ENCODE measurements at places on chromosomes 16 and 17.
A peak's percentile ranks its signal among the peaks of the same experiment; 100 is the strongest.

- DNase-seq: no peak
These were observed 213.4 kb upstream of the GSE1 start for GRCh38 chr16:85399583-85400284.

- no peak for DNase-seq
These were observed 13.4 kb upstream of the PSMC3IP start for GRCh38 chr17:42590886-42591285.

- DNase-seq: no peak
These were observed 16.7 kb downstream of the ADCY7 start for GRCh38 chr16:50282955-50283631.

GRCh38 chr16:74771656-74772315 lies 2.8 kb downstream of the FA2H start:
- DNase-seq: no peak

DNA sequence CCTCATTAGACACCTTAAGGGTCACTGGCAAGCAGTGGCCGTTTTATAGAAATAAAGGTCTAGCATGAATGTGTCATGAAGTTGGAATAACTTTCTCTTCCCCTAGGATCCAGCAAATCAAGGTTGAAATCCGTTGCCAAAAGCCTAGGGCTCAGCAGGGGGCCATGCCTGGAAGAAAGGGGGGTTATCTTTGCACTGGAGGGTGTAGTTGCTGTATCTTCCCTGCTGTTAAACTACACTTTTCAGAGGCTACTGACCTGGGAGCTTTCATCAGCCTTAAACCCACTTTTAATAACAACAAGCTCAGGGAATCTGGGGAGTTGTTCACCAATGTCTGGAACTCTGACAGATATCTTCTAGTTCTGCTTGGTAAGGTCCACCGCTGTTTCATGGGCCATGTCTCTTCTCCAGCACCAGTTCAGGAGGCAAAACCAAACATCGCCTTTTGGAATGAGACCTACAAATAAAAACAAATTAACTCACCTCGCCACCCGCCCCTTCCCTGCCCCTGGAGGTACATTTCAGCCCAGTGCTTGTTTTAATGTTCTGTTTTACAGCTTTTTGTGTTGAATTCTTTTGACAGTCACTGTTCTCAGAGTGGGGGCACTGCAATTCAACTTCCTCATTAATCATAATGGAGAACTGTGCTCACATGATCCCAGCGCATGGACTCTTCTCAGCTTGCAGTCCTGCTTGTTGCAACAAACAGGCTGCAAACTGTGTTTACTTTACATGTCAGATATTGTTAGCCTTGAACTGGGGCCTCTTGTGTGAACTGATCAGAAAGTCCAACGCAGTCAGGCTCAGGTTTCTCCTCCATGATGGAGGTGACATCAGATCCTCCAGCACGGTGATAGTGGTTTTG lies 508.7 kb downstream of the KCNJ2 start:
- DNase-seq: no peak

- DNase-seq: no peak
These were observed 22.6 kb upstream of the MGAT5B start for GRCh38 chr17:76845541-76846017.

DNA sequence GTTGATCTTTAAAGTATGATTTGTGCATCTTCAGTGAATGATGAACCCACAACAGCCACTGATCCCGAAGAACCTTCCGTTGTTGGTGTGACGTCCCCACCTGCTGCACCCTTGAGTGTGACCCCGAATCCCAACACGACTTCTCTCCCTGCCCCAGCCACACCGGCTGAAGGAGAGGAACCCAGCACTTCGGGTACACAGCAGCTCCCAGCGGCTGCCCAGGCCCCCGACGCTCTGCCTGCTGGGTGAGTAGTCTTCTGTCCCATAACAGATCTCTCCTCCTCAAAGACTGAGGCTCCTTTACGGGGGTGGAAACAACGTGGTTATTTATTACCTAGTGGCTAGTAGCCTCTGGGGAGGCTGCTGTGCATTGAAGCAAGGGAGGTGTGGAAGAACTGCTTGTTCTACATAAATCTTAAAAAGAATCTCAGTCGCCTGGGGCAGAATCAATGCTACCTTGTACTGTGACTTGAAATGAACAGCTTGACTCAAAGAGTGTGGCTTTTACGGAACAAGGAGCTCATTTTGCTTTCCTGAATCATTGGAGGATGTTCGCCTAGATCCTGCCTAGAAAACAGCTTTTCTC lies 63.0 kb upstream of the CLEC18A start:
- DNase-seq: peak; percentile 81

DNA sequence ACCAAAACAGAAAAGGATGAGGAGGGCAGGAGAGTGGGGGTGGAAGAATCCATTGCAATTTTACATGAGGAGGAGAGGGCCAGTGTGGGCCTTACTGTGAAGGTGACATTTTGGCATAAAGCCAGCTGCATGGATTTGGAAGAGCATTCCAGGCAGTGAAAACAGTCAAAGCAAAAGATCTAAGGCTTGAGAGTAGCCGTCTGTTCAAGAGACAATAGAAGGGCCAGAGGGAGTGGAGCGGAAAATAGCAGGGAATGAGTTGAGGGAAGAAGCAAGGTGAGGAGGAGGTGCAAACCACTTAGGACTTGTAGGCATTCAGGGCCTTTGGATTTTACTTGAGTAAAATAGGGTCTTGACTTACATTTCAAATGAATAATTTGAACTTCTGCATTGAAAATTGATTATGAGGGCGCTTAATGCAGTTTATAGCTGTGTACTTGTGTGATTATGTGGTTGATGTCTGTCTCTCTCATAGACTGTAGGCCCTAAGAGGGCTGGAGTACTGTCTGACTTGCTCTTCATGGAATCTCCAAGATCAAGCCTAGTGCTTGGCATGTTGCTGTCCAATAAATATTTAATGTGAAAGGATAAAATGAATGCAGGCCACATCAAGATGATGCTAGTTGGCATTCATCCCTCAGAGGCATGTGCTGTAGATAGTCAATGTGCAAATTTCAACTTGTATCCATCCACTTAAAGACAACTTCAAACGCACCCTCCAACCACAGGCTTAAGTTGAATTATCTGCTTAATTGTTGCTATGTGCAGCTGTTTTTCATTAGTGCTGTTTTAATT lies 772.1 kb upstream of the RBFOX1 start:
- no peak for DNase-seq

GRCh38 chr16:50437769-50438437 lies 69.1 kb upstream of the BRD7 start:
- DNase-seq: no peak

GRCh38 chr17:34607917-34608316 lies 28.5 kb downstream of the TMEM132E start:
- DNase-seq: no peak

GRCh38 chr17:58913971-58914769 lies 158.5 kb downstream of the PPM1E start:
- no peak for DNase-seq

DNA sequence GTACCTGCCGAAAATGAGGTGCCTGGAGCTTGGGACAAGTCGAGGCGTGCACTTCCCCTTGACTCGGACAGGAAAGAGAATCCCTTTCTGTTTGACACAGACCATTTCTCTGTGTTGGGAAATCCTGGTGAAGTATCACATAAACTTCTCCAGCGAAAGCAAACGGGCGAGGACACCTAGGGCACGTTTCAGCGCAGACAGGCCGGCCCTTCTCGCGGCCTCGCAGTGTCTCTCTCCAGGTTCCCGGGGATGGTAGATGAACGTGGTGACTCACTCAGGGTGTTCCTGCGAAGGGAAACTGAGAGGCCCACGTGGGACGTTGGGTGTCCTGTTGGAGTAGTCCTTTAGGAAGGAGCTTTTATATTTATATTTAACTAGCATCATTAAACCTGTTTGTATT lies 36.3 kb upstream of the ZNF750 start:
- no peak for DNase-seq

DNA sequence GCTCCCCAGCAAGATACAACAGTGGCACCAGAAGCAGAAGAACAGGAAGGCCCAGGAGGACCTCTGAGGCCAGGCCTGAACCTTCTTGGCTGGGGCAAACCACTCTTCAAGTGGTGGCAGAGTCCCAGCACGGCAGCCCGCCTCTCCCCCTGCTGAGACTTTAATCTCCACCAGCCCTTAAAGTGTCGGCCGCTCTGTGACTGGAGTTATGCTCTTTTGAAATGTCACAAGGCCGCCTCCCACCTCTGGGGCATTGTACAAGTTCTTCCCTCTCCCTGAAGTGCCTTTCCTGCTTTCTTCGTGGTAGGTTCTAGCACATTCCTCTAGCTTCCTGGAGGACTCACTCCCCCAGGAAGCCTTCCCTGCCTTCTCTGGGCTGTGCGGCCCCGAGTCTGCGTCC lies 11.9 kb downstream of the CES3 start:
- DNase-seq: no peak

DNA sequence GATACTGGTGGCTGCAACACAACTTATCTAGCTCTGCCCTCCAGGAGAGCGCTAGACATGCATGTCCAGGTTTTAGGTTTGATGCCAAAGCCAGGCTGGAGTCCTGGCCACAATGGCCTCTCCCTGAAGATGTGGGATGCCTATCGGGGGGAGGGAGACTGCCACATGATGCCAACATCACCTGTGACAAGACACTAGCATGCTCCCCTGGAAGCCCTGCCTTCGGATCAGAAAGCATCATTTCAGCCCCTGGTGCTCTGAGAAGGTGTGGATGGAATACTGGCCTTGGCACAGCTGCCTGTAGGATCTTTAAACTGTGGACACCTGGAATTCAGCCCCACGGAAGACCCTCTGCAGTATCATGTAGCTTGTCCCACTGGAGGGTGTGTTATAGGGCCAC lies 93.5 kb downstream of the SHISA6 start:
- no peak for DNase-seq

DNA sequence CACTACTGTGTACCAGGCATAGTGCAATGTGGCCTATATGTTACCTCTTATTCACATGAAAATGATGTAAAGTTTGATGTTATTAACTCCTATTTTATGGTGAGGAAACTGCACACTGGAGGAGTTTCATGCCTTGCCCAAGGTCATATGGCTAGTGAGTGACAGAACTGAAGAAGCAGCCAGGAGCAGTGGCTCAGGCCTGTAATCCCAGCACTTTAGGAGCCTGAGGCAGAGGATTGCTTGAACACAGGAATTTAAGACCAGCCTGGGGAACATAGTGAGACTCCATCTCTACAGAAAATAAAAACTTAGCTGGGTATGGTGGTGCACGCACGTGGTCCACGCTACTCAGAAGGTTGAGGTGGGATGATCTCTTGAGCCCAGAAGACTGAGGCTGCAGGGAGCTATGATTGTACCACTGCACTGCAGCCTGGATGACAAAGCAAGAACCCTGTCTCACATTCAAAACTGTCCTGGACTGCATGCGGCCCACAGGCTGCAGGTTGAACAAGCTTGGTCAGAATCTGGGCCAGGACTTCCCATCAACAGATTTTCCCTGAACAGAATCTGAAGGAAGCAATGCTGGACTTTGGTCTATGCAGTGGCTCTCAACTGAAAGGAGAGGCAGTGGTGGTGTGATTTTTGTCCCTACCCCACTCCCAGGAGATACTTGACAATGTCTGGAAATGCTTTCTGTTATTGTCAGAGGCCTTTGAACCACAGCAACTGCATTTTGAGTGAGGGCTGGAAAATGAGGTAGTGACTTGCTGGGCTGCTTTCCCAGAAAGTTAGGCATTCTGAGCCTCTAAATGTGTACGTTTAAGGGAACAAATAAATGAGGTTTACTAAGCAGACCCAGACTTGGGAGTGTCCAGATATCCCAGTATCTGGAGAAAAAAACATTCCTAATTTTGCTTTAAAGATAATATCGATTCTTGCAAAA lies 479.5 kb downstream of the TMEM114 start:
- no peak for DNase-seq

DNA sequence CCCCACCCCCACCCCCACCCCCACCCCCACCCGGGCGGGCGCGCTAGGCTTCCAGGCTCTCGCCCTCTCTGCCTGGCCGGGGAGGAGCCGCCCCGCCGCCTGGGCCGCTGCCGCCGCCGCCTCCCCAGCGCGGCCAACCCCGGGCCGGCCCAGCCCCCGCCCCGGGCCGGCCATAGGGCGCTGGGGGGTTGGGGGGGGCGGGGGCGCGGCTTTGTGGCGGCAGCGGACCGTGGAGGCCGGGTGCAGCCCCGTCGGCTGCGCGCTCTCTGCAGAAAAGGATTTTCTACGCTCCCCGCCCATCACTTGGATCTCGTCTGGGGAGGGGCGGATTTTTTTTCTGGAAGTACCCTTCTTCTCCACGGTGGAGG lies 230.9 kb downstream of the MRTFB start:
- DNase-seq: peak; percentile 89

DNA sequence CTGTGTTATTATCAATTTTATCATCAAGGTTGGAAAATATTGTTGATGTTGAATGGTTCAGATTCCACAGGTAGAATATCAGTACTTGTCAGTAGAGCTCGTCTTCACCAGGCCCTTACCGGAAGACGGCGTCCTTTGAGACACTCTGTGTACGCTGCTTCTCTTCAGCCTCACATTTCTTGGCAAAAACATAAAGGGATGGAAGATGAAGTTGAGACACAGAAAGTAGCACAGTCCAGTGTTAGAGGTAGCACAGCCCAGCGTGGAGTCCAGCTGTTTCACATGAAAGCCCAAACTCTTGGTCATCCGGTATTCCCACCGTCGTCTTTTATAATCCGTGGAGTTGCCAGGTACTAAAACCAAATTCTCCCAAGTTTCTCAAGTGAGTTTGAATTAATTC lies 30.4 kb downstream of the ATP2C2 start:
- no peak for DNase-seq

GRCh38 chr16:27174007-27174406 lies 29.3 kb upstream of the KDM8 start:
- no peak for DNase-seq

DNA sequence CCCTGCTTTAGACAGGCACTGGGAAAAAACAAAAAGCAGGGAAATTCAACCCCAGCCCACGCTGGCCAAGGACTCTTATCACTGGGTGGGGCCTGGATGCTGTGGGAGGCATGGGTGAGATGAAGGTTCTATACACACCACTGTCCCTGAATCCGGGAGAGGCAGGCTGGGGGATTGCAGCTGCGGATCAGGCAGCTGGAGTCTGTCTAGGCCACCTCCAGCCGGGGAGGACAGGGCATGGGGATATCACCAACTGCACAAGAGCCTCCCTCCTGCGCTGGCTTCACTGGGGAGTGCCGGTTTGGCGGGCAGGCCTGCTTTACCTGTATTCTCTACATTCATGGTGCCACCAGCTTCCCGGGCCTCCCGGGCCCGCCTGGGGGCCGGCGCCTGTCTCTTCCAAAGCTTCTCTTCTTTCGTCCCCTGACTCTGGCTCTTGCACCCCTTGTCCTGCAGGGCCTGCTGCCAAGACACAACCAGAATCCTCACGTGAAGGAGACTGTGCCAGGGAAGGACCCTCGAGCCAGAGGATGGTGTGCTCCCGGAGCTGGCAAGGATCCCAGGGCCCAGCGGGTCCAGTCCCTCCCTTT lies 13.9 kb downstream of the KIFC3 start:
- no peak for DNase-seq

GRCh38 chr16:50067290-50067853 lies 1.6 kb downstream of the HEATR3 start:
- peak; percentile 68 for DNase-seq

DNA sequence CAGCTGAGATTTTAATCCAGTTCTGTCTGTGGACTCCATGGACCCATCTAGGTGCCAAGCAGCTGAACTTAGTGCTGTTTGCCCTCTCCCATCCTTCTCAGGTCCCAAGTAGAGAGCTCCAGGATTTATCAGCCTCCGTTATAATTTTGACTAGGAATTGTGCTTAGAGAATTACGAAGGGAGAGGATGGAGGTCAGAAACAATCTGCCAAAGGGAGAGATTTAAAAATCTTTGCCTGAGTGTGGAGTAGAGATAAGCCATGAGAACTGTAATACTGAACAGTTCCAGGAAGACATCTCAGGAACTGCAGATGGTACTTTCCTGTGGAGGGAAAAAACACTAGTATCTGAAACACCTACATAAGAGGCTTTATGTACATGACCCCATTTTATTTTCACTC lies 27.0 kb downstream of the CEP95 start:
- DNase-seq: no peak

GRCh38 chr16:87344931-87345631 lies 27.9 kb upstream of the C16orf95 start:
- DNase-seq: no peak

Measured in ACHN (cell line).